NCI-H524 (cell line): ENCODE measurements at places on chromosomes 1 and 21.

DNA sequence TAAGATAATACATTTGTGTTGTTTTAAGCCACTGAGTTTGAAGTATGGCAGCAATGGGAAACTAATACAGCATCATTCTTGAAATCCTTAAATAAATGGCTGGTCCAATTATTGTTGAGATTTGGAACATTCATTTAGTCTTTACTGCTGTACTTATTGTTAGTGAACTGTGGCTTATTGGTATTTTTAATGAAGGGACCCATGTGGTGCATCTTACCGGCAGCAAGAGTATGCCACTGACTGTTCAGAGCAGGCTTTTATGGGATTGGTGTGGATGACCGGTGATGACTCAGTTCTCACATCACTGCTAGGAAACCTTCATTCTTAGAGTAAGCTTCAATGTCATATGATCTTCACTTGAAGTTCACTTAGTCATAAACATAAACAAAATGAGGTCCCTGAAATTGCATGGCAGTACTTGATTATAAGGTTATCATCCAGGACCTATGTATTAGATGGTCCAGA lies 31.5 kb downstream of the PRKAA2 start:
- no peak for DNase-seq

DNA sequence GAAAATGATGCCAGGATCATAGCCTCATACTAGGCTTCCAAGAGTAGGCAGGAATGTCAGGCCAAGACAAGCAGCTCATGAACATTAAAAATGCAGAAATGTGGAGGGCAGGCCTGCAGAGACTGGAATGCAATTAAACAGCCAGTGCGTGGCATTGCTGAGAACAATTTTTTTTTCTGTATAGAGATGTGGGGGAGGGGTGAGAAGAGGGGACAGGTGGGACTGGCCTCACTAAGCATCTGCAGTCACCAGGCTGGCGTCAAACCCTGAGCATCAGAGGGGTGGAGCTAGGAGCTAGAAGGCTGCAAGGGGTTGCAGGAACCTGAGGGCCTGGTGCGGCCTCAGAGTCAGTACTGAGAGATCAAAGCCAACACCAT lies 114.1 kb downstream of the TNR start:
- DNase-seq, result peak; percentile 56

GRCh38 chr1:152107984-152108881 lies 7.0 kb downstream of the TCHH start:
- DNase-seq, result no peak

DNA sequence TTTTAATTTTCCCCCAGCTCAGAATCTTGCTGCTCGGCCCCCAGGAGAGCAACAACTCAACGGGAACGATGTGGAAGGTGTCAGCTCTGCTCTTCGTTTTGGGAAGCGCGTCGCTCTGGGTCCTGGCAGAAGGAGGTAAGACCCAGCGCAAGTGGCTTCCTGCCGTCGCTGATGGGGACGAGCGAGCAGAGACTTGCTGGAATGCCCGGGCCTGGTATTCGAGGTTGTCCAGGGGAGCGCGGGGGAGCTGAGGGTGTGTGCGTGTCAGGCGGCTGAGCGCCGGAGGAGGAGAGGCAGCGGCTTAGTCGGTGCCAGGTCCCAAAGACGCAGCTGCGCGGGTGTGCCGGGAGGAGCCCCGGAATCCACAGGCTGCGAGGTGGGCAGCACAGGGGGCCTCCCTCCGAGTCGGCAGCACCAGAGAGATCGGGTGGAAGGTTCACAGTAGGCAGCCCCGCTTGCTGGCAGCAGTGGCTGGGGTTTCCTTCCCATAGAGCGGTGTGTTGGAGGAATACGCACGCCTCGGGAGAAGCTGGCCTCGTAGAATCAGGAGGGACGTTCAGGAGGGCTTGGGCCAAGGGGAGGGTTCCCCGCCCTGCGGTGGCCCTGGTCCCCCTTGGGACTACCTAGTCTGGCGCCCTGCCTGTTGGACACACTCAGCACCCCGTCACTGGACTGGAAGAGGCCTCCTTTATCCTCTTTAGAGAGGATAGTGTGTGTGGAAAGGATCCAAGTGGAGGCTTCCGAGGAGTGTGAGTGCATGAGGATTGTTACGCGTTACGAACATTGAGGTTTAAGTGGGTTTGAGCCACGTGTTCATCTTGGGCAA lies 547 bp downstream of the PDPN start:
- peak; percentile 39 for DNase-seq

DNA sequence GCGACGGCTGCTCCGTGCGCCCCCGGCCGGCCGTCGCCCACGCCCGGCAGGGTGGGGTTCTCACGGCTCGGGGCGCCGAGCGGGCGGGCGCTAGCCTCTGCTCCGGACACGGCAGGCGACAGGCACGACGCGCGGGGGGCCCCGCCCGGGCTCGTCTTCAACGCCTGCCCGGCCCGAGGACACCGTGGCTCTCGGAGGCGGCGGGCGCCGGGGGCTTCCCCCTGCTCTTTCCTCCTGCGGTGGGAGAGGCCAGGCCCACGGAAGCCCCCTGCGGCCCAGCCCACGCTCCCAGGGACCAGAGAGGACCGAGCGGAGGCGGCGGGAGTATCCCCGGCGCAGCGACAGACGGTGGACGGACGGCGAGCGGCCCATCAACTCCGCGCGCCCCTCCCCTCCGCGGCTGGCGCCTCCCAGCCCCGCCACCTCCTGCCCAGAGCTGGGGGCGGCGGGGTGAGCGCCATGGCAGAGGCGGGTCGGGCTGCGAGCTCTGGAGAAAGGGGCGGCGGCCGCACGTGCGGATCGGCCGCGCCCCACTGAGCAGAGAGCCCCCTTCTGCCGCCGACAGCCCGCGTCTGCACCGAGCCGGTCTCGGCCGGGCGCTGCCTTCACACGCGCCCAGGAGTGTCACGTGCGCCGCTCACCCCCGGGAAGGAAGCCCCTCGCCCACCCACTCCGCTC lies at the start of the genes SHE and TDRD10:
TSS of gene SHE (minus strand) at position 347 of the 678 bp plus-strand sequence. CDS start 386 bp downstream, outside the sequence.
TSS of gene TDRD10 (plus strand) at position 154 of the 678 bp plus-strand sequence. CDS start 4,685 bp downstream, outside the sequence.
- DNase-seq, result peak; percentile 17

- peak; percentile 56 for DNase-seq
Observed at GRCh38 chr1:211515090-211516023, 23.4 kb upstream of the RD3 start.

GRCh38 chr1:42761567-42761966 lies 5.3 kb downstream of the P3H1 start:
- DNase-seq, result no peak

- DNase-seq, result no peak
Observed at GRCh38 chr1:54409156-54410142, 3.3 kb upstream of the SSBP3 start.

DNA sequence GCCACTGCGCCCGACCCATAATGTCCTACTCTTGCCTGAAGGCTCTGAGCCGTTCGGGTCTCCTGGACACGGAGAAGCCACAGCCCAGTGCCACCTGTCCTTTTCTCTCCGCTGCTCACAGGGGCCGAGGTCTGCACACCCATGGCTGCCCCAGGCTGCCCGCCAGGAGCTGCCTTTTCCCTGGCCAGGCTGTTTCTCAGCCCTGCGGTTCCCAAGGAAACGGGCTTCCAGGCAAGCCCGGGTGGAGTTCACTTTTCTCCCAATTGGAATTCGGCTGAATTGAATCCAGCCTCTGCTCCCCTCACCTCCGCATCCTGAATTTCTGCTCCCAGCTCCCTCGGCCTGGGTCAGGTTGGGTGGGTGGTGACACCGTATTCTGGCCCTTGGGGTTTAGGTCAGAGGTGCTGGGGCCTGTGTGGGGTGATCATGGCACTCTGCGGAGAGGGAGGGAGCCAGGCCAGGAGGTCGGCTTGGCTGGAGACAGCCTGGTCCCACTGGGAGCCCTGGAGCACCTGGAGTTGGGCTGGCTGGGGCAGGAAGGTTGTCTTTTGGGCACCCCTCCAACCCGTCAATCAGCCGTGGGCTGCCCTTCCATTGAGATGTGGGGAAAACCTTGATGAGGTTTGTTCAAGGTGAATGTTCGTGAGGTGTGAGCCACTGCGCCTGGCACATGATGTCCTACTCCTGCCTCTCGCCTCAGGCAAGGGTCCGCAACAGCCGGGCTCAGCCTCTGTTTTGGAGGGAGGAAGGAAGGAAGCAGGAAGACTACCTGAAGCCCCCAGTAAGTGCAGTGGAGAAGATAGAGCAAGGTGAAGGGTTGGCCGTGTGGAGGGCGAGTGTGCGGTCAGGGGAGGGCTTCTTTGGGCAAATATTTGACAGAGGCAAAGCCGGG lies 25.1 kb downstream of the RRP1 start:
- DNase-seq, result no peak

DNA sequence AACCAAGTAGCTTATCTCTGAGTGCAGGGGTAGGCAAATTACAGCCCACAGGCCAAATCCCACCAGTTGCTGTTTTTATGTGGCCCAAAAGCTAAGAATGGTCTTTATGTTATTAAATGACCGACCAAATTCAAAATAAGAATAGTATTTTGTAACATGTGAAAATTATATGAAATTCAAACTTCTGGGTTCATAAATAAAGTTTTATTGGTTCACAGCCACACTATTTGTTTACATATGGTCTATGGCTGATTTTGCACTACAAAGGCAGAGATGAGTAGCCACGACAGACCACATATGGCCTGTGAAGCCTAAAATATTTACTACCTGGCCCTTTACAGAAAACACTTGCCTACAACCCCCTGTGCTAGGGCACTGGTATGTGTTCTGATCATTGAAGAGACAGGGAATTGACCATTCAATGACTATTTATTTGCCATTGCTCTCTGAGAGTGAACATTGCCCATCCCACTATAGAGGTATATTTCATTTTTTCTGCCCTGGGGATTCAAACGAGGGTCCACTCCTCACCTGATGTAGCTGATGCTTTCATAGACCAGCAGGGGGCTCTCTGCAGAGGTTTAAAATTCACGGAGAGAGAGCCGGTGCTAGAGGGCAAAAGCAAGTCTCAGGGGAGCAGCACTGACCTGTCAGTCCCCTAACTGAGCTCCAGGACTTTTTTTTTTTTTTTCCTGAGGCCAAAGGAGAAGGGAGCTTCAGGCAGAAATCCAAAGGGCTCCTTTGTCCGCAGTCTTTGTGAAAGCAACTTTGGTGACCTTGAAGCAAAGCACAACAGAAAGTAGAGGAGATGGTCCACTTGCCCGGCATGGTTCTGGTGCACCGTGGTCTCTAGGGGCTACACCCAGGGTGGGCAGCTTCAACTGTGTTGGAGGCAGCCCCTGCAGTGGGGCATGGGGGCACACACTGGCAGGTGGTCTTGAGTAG lies 7.3 kb upstream of the GNL2 start:
- DNase-seq, result peak; percentile 5

DNA sequence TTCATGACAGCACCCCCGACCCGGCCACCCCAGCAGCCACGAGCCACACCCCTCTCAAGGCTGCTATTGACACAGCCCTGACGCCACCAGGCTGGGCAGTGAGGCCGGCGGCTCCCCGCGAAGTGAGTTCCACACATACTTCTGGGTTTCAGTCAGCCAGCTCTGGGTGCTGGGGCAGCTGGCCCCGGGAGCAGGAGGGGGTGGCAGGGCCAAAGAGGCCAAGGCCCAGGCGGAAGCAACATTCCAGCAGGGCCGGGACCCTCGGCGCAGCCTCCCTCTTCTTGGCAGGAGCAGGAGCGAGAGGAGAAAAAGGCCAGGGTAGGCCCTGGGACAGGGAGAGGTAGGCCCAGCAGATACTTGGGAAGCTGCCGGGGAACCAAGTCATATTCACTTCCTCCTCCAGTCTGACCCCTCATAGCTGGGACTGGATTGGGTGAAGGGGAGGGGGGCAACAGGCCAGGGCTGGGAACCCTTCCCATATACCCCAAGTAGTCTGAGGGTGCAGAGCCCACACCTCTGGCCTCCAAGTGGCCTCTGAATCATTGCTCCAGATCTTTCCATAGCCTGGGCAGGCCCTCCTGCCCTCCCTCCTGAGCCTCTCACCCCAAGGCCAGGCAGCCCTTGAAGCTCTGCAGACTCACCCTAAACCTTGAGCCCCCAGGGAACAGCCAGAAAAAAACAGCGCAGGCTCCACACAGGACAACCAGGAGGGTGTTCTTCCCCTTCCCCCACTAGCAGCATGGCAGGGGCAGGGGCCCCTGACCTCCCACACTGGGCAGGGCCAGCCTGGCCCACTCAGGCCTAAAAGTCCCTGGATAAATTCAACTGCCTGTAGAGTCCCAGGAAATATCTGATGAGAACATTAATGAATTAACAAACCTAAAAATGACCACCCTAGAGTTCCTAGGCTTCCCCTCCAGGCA lies 5.7 kb downstream of the HSPG2 start:
- no peak for DNase-seq

GRCh38 chr21:41419921-41420862 lies 5.8 kb upstream of the MX1 start:
- peak; percentile 11 for DNase-seq

DNA sequence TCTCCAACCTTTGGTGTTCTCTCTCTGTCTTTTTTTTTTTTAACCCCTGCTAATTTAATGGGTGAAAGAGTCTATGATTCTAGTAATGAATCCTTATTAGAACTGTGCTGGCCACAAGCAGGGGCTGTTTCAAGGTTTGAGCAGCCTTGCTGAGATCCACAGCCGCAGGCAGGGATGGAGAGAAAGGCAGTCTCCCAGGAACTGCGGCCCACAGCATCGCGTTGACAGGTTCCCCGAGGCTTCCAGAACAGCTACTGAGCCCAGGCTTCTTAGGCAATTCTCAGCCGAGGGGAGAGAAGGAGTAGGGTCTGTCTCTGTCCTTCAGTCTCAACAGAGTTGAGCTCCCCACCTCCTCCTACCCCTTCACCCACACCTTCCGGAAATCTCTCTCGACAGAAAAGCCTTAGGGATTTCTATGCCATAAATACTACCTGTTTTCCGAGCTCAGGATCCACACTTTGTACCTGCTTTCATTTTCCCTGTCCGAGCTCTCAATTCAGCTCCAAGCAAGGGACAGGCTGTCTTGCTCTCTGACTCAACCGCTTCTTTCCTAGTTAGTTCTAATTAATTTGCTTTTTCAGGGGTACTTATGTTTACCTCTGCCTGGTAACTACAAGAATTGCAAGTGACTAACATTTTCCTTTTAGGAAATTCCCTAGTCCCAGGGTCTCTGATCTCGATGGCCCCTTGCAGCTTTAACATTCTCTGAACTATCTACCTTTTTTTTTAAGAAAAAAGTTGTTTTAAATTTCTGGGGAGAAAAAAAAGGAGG lies 6.7 kb upstream of the CASZ1 start:
- no peak for DNase-seq

- DNase-seq, result no peak
Observed at GRCh38 chr1:168697356-168698126, 31.5 kb downstream of the DPT start.

GRCh38 chr1:105492921-105493320 lies 1563.6 kb upstream of the PRMT6 start:
- no peak for DNase-seq

GRCh38 chr1:166307261-166308188 lies 140.7 kb upstream of the FAM78B start:
- peak; percentile 43 for DNase-seq

- peak; percentile 20 for DNase-seq
Observed at GRCh38 chr1:56376188-56376984, 203.0 kb downstream of the PLPP3 start.

GRCh38 chr1:18557621-18558465 lies 72.8 kb upstream of the PAX7 start:
- peak; percentile 80 for DNase-seq

DNA sequence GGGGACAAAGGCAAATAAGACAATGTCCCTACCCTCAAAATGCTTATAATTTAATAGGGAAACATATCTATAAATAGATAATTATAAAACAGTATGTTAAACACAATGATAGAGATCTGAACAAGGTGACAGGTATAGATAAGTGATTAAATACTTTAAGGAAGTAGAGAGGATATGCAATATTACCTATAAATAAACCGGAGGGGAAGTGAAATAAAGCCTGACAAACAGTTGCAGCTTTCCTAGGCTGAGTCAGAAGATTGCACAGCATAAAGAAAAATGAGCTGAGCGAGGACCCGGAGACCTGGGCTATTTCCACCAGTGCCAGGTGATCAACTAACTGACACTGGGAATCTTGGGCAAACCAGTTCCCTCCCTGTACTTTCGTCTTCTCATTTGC lies 11.5 kb upstream of the PSRC1 start:
- no peak for DNase-seq

- DNase-seq, result peak; percentile 72
Observed at GRCh38 chr1:32350785-32351398, 11.4 kb downstream of the FAM229A start.
